ENCODE measurements at places on chromosomes 6 and 20.
A peak's percentile ranks its signal among the peaks of the same experiment; 100 is the strongest.

- DNase-seq: no peak
These were observed 15.1 kb upstream of the BAK1 start for GRCh38 chr6:33595001-33595846.

DNA sequence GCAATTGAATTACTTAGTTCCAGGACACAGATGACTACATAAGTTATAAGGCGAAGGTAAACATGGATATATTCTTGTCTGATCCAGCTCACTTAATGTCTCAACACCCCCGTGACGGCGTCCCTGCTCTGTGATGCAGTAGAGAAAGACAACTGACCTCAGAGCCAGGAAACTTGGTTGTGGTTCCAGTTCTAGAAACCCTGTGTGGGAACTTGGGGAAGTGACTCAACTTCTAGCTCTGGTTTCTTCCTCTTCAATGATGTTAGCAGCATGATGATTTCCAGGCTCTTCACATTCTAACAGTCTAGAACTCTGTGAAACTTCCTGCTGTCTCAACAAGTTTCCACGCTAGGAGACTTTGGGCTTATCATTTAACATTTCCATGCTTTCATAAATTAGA lies 18.4 kb downstream of the LAMA4 start:
- peak; percentile 63 for DNase-seq

DNA sequence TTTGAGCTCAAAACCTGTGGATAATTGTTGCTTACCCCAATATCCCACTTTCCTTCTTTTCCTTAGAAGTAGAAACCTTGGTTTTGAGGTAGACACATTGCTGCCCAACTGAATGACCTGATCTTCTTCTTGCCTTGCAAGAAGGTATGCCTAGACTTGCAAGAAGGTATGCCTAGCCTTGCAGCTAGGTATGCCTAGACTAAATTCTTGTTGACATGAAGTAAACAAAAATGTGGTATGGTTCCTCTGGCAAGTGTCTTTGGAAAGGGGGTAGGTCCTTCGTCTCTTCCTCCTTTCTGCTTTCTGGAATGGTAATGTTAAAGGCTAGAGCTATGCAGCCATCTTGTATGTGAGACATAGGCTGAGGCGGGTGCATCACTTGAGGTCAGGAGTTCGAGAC lies 129.2 kb downstream of the GMPR start:
- DNase-seq: no peak

- no peak for DNase-seq
These were observed 1.3 kb downstream of the AVP start for GRCh38 chr20:3082955-3083952.

- no peak for DNase-seq
These were observed 39.8 kb upstream of the ARHGAP18 start for GRCh38 chr6:129749749-129750120.

GRCh38 chr6:63503199-63503598 lies 69.1 kb upstream of the LOC128125822 start:
- DNase-seq: no peak

GRCh38 chr20:29408034-29408695 lies 1849.3 kb upstream of the DEFB115 start:
- DNase-seq: no peak

- no peak for DNase-seq
These were observed 17.4 kb downstream of the PRL start for GRCh38 chr6:22279427-22279826.

DNA sequence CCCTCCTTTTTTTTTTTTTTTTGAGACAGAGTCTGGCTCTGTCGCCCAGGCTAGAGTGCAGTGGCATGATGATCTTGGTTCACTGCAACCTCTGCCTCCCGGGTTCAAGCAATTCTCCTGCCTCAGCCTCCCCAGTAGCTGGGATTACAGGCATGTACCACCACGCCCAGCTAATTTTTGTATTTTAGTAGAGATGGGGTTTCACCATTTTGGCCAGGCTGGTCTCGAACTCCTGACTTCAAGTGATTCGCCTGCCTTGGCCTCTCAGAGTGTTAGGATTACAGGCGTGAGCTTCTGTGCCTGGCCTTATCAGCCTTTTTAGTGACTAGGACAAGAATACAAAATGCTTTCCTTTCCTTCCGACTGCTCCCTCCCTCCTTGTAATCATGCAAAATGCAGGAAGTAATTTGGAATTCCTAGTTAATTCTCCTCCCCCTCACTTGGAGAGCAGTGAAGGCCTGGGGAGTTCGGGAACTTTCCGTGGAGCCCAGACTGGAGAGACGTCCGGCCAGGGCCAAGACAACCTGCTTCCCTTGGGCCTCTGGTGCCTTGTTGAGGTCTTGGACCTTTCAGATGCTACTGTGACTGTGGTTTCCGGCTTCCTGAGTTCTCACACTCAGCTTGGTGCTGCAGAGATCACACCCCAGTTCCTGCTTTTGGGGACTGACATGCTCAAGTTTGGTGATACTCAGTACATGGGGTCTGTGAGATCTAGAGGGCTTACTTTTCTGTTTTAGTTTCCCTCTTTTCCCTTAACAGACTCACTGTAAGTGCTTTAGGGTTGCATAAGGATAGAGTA lies 3.9 kb upstream of the PHF20 start:
- DNase-seq: peak; percentile 43

DNA sequence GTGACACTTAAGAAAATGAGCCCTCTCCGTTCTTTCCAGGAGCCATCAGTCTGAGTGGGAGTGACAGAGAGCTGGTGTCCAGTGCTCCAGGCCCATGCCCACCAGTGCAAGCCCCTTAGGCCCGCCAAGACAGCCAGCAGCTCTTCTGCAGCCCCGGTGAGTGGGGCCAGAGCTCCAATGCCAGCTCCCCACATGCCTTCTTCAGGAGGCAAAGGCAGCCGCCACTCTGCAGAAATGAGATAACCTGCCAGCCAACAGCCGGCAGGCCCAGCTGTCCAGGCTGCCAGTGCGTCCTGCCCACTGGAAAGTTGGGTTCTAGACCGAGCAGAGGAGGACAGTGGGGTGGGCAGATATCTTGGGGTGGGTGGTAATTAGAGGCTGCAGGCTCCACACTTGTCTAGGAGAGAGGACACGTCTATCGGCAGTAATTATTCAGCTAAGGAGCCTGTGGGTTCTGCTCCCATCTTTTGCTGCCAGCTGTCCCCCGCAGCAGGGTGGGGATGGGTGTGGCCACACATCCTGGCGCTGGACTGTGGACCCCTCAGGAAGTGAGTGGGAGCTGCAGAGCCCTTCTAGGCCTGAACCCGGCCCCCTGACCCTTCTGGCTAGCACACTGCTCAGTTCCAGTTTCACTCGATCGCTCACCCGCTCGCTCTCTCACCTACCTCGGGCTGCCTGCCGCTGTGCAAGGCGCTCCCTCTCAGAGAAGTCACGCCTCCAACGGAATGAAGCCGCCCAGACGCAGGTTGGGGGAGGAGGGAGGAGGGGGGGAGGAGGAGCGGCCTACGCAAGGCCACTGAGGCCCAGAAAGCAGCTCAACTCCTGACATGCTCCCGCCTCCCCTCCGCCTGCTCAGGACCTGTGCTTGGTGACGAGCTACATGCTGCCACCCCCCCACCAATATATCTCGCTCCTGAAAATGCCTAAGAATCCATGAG lies 3.6 kb downstream of the GRM4 start:
- DNase-seq: no peak

GRCh38 chr6:142255785-142256184 lies 46.0 kb upstream of the ADGRG6 start:
- DNase-seq: no peak

DNA sequence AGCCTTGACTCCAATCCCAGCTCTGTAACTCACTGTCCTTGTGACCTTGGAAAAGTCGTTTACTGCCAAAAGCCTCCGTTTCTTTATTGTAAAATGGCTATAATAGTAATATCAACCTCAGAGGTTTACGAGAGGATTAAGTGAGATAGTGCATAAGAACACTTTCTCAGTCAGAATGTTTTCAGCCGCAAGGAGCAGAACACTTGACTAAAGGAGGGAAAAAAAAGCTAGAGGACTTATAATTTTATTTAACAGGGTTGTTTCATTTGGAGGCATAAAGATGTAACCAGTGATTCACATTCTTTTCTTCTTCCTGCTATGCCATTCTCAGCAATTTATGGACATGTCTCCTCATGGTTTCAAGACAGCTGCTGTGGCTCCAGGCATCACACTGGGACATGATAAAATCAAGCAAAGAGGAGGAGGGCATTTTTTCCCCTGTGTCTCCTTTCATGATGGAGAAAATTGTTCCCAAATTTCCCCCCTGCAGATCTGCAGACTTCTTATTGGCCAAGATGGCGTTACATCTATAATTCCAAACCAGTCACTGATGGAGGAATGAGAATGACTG lies 143.0 kb upstream of the PTPN1 start:
- DNase-seq: no peak

GRCh38 chr20:5526516-5526915 lies 209.8 kb upstream of the PROKR2 start:
- DNase-seq: no peak

DNA sequence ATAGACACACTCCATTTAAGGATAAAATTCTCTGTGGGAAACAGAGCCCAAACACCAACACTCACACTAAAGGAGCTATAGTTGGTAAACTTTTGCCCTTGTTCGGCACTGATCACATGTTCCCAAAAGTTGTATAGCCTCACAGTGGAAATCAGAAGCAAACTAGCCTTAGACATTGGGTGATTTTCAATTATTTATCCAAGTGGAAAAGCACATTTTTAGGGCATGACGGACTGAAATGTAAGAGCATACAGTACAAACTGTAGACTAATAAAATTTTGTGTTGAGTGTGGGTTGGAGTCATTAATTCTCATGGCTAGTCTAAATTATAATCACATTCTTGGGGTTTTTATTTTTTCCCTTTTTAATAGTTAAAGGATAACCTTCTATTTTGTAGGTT lies 202.4 kb downstream of the MOXD1 start:
- DNase-seq: no peak

DNA sequence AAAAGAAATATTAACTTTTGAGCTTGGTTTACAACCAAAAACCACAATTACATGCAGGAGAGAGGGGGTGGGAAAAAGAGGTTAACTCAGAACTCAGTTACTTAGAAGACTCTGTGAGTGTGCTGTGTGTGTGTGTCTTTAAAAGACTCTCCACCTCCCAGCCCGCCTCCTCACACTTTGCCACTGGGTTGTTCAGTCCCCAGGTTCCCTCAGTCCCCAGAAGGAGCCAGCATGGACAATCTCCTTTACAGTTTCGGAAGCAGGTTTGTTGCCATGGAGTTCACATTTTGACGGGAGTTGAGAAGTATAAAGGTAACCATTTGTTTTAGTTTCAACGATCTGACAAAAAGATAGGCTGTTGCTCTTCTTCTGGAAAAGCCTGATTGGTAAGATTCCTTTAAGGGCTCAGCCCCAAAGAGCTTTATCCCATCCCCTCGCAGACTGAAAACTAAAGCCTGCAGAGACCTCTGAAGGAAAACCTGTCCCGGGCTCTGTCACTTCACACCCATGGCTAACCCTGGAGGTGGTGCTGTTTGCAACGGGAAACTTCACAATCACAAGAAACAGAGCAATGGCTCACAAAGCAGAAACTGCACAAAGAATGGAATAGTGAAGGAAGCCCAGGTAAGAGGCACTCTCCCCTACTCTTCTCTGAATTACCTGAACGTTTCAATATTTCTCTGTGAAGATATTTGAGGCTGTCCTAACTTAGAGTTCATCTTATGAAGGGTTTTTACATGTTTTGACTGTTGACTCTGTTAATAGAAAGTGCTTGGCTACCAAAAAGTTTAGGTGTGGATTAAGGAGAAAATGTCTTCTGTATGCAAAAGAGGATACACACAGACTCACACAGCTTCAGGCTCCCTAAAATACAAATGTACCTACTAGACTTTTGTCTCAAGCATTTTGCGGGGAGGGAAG lies at the start of gene SPTLC3:
Gene SPTLC3 (plus strand): TSS at position 212 of the 921 bp plus-strand sequence. CDS start 296 bp downstream, at position 508.
- DNase-seq: no peak

- DNase-seq: no peak
These were observed 111.5 kb downstream of the ARHGAP18 start for GRCh38 chr6:129598244-129599187.

DNA sequence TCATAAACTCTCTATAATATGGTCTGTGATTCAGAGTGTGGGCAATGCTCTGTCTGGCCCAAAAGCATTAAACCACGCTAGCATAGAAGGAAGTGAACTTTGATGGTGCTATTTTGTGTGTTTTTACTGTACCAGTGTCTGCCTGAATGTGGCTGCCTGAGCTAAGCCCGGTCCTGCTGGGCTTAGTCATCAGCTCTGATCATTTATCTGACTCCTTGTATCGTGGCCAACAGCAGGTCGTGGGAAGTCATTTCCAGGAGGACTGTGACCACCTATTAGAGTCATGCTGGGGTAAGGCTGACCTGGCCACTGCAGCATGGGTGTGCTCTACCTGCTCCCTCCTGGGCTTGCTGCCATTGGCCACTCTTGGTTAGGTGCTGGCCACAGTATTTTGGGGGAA lies 239.1 kb upstream of the CEP162 start:
- no peak for DNase-seq

DNA sequence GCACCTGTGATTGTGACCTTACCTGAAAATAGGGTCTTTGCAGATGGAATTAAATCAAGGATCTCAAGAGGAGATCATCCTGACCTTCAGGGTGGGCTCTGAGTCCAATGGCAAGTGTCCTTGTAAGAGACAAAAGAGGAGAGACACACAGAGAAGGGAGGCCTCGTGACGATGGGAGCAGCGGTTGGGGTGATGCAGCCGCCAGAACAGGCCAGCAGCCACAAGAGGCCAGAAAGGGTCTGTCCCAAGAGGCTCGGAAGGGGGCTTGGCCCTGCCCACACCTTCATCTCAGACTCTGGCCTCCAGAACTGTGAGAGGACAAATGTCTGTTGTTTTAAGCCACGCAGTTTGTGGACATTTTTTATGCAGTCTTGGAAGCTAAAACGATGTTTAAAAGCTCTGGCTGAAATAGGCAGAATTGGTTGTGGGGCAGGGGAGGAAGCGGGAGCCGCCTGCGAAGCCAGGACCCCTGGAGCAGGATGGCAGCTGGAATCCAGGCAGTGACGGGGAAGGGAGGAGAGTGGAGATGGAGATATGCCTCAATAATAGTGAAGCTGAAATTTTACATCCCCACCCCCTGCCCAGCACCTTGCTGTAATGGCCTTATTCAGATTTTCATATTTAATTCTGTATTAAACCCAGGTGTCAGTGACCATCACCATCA lies 216.4 kb downstream of the ANKRD60 start:
- no peak for DNase-seq

DNA sequence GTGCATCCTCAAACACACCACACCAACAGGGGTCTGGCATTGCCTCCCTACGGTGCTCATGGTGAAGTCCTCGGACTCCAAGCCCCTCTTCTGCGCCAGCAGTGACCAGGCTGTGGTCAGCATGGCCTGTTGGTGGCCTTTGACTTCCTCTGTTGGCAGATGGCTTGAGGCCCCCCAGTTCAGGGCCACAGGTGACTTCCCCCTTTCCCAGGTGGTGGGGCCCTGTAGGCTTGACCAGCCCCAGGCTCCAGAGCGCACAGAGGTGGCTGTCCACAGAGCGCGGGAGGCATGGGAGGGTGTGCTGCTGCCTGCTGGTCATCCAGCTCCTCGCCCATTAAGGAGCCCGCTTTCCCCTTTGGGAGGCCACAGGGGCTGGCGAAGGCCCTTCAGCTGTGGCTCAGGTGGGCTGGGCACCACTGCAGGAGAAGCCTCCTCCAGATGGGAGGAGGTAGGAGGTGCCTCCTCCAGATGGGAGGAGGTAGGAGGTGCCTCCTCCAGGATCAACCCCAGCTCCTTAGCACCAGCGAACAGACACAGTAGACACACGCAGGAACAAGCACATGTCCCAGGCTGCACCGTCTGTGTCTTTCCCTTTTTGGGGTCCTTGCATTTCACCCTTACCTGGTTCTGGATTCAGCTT lies 52.1 kb upstream of the BHLHE23 start:
- DNase-seq: no peak

GRCh38 chr6:37862430-37862829 lies 42.9 kb downstream of the ZFAND3 start:
- DNase-seq: no peak

- no peak for DNase-seq
These were observed 83.5 kb upstream of the PROKR2 start for GRCh38 chr20:5400164-5400762.

GRCh38 chr6:131163886-131164285 lies 28.6 kb downstream of the AKAP7 start:
- DNase-seq: no peak
